ENCODE measurements at places on chromosomes 7 and 10.

DNA sequence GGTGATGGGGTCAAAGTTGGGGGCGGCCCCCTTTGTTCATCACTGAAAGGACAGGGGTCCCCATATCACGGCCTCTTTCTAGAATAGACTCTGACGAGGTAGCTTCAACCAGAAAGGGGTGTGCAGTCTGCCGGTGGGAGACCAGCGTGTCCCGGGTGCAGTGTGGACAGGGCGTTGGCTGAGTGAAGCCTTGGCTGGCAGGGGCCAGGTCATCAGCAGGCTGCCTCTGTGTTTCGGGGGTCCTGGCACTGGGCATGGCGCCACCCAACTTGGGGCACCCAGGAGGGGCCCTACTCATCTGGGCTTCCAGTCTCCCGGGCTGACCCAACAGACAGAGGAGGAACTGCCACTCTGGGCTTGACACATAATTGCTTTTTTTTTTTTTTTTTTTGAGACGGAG lies 3.5 kb upstream of the AMZ1 start:
- DNase-seq, result no peak

DNA sequence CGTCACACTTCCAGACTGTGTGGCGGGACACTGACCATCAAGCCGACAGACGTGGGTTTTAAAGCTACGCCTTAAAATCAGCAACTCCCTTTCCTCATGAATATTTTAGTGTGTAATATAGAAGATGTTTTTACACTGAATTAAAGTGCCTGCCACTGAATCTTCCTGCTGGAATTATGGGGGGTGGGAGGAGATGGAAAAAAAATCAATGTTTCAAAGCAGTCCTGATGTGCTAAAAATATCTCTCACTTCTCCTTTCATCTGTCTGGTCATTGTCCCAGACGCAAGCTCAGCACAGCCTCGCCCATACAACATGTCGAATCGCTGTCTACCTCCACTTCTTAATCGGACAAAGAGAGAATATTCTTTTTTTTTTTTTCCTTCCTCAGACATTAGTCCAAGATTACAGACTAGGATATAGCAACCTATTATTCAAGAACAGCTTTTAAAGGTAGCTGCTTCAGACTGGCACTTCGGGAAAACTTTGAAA lies 165.1 kb upstream of the KLF14 start:
- DNase-seq, result no peak

- no peak for DNase-seq
These were observed 6.0 kb downstream of the SSBP1 start for GRCh38 chr7:141744131-141744530.

DNA sequence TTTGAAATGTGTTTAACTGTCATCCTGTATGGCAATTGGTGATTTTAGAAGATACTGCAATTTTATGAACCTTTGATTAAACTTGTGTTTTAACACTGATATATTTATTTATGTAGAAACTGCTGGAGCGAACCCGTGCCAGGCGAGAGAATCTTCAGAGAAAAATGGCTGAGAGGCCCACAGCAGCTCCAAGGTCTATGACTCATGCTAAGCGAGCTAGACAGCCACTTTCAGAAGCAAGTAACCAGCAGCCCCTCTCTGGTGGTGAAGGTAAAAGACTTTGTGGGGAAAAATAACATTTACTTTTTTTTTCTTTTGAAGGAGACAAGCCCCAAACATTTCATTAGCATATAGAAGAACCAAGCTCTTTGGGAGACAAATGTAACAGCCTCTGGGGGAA lies 6.5 kb downstream of the ANLN start:
- no peak for DNase-seq

GRCh38 chr7:150337659-150338081 lies 3.8 kb downstream of the RARRES2 start:
- no peak for DNase-seq

- DNase-seq, result no peak
These were observed 183.2 kb upstream of the GNAI1 start for GRCh38 chr7:79951415-79951814.

DNA sequence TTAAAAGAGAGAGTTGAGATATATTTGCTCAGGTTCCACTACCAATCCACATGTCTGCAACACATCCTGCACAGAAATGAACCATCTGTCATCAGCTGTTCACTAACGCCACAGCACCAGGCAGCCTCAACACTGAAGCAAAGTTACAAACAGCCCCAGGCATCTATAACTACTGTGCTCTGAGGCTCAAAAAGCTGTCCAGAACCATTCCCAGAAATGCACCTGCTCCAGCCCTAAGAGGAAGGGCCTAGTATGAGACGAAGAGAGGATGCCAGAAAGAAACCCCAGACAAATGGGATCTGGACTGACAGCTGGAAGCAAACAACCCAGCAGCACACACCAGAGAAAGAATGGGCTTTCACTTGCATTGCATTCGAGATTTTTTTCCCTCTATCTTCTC lies 159.3 kb downstream of the ELMO1 start:
- no peak for DNase-seq

DNA sequence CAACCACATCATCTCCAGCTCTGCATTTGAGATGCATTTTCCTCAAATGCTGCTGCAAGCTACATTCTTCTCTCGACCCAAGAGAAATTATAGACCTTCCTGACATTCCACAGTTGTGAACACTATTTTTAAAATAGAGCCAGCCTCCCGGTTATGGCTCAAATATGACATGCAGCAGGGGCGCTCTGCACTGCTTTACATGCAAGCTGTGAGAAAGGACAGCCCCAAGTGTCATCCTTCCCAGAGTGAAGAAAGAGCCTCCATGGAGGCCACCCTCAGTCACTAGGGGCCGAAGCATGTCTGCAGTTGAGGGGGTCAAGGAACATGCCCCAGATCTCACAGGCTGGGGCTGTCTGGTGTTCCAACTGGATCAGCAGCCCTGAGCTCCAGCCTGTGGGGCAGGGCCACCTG lies 63.9 kb upstream of the CHST15 start:
- no peak for DNase-seq

GRCh38 chr7:99752356-99752755 lies 17.4 kb upstream of the CYP3A7 start:
- DNase-seq, result no peak

DNA sequence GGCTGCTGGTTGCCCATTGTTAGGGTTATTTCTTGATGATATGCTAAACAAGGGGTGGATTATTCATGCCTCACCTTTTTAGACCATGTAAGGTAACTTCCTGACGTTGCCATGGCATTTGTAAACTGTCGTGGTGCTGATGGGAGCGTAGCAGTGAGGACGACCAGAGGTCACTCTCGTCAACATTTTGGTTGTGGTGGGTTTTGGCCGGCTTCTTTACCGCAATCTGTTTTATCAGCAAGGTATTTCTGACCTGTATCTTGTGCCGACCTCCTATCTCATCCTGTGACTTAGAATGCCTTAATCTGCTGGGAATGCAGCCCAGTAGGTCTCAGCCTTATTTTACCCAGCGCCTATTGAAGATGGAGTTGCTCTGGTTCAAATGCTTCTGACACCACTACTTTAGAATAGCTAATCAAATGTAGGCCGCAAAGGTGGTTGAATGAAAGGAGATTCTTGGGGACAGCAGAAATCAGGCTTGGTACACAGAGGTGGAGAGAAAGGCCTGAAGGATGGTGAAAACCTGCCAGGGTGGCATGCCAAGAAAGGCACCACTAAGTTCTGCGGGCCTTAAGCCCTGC lies 17.9 kb upstream of the SMO start:
- no peak for DNase-seq

- no peak for DNase-seq
These were observed 1.3 kb upstream of the POT1 start for GRCh38 chr7:124930655-124931597.

DNA sequence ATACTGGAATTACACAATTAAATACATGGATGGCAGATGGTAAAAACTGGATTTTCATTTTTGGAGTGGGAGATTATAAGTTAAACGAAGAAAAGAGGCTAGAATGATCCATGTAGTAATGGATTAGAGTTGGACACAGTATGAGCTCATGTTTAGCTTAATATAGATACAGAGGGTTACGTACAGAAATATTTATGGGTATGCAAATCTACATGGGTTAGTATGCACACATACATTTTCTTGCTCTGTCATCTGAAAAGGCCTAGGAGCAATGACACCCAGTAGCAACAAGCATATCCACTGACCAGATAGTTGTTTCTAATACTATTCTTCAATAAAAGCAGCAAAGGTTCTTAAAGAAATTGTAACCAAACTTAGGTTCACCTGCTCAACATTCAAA lies 366.4 kb downstream of the SEMA3D start:
- no peak for DNase-seq

All from SK-N-MC (cell line).